Left lobe of liver (tissue), 2 donors: ENCODE measurements at places on chromosomes 3 and 15. TPM values are rescaled to one million over a fixed set of nuclear protein-coding genes. Genes with fewer than 3 reads are reported as not detected.
A peak's percentile ranks its signal among the peaks of the same experiment; 100 is the strongest.

DNA sequence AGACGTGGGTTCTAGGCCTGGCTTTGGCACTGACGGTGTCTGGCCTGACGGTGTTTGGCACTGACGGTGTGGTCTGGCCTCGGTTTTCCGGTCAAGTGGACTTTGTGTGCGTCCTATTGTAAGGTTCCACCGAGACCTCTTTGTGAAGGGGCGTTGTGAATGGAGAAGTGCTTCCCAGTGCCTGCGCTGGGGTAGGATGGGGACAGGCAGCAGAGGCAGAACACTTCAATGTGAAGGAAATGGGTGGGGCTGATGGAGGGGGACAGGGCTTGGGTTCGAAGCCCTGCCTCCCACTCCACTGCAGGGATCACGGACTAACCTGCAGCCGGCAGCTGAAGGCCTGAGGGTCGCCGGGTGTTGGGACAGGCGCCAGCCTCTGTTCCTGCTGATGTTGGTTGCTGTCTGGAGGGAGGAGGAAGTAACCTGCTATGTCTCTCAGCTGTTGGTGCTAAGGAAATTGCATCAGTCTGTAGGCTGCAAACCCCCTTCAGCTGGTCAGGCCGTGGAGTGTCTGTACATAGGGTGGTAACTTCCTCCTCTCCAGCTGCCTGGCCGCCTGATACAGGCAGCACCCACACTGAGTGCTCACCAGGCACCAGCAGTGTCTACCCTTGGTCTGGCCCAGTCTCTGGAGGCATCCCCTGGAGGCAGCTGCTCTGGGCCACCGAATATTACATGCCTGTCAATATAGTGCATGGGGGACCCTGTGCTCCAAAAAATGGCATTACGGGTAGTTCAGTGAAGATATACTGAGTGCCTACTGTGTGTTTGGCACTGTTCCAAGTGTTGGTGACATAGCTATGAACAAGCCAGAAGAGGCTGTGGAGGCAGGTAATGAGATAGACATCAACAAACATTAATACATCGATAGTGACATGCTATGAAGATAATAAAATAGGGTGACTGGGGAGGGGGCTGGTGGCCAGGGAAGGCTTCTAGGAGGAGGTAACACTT is 1.1 kb downstream of the TM6SF1 start:
- DNase-seq, result peak; percentile 52

DNA sequence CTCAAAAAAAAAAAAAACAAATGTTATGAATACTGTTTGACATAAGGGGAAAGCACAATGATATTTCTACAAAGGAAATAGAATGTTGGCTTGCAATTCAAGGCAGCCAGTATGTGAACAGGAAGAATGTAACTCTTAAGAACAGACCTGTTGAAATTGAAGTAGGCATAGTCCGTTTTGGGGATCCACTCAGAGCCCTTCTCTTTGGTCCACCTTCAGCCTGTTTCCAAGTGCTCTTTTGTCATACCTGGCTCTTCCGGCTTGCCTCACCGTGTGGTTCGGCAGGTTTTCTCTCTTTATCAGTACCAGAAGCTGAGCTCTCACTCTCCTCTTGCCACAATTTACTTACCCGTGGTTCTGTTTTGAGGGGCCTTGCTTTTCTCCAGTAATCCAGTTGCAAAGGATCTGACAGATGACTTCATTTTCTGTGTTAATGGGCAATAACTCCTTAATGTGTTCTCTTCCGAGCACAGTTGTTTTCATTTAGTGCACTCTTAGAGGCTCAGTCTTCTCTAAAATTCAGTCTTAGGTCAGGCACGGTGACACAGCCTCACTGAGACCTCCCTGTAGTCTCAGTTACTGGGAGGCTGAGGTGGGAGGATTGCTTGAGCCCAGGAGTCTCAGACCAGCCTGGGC is 6.7 kb downstream of the ABHD17C start:
- DNase-seq, result no peak

The CACNA2D2 gene
- total RNA-seq, result 0.50 TPM

The LYZL4 gene
- not detected for total RNA-seq

DNA sequence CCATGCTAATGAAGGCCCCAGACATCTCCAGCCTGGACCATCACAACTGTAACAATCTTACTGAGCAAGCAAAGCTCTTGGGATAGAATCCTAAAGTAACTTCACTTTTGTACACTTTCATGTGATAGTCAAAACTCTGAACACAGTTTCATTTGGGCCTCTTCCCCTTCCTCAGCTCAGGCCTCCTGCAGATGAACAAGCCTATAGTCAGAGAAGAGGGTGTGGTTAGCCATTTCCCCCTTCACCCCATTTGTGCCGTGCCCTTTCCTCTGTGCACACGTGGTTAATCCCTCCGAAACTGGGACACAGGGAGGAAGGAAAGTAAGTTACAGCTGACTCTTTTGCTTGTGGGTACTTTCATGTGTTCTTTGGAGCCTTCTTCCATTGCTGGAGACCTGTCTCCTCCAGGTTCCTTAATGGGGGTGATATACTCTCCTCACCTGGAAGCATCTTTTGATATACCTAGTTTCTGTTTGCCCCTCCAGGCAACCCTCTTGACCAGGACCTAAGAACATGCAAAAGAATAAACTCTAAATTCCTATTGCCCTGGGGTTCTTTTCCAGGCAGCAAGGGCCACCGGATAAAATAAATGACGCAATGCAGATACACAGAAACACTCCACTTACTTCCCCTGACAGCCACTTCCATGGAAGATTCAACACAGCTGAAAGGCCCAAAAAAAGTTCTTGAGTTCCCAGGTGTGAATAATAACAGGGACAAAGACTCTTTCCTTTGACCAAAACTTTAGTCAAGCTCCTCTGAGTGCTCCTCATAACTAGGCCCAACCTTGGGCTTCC is 29.6 kb upstream of the CSTA start:
- DNase-seq, result no peak

The SAMMSON gene
- not detected for total RNA-seq

GRCh38 chr3:173552526-173552925 is 155.0 kb downstream of the NLGN1 start:
- no peak for DNase-seq

GRCh38 chr3:176376531-176376930 is 820.8 kb downstream of the TBL1XR1 start:
- no peak for DNase-seq

DNA sequence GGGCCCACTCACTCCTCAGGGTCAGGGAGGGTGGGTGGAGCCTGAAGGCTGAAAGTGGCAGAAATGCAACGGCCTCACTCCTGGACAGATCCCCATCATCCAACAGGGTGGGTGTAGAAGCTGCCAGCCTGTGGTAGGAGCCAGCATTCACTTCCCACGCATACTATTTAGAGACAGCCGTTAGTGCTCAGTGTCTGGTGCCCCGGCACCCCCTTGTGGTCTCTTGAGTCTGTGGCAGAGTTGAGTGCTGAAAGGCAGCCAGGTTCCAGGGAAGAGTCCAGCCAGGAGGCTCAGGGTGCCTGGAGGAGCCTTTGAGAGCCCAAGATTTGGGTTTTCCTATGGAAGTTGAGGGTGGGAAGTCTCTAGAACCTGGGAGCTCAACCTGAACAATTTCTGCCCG is 2.1 kb upstream of the GNAT1 start:
- peak; percentile 79 for DNase-seq

The RARRES1 gene
- 1.3 TPM for total RNA-seq

The FOXB1 gene
- total RNA-seq, result not detected

DNA sequence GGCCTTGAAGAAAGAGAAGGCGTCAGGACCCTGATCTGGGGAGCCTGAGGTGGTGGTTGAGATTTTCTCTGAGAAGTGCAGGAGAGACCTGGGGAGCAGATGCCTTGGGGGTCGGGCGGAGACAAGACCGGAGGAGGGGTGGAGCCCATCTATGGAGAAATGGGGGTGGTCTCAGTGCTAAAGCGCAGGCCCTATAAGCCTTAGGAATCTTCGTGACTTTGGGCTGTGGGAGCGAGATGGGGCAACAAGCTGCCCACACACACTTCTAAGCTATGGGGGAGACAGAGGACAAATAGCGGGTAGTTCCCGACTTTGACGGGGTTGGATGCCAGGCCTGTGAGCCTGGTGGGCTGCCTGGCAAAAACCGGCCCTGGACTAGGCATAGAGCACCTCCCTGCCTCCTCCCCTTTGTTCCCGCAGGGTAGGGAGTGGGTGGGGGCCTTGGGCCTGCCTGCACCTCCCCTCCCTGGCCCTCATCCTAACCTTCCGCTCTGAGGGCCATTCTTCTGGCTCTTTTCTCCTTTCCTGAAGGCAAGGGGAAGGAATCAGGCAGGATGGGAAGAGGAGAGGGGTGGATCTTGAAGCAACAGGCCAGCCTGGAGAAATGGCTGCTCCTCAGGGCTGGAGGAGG is 880 bp downstream of the NISCH start:
- no peak for DNase-seq

- no peak for DNase-seq
Observed at GRCh38 chr3:100562224-100562857, 47.1 kb upstream of the ADGRG7 start.

GRCh38 chr3:197525706-197526105 is 30.1 kb downstream of the BDH1 start:
- no peak for DNase-seq
